ENCODE measurements at places on chromosomes 6 and 20. TPM values are rescaled to one million over a fixed set of nuclear protein-coding genes. Genes with fewer than 3 reads are reported as not detected.

GRCh38 chr6:105263685-105264610, 84.1 kb upstream of the POPDC3 start:
- no peak for DNase-seq

GRCh38 chr20:327186-328026, 2.1 kb downstream of the SOX12 start:
- DNase-seq = peak; percentile 96

- no peak for DNase-seq
These were observed 26.8 kb upstream of the ZNF165 start for GRCh38 chr6:28053584-28053983.

Gene PPP1R3D
- 8.2 TPM for total RNA-seq

GRCh38 chr6:163036160-163036645, 308.4 kb downstream of the PACRG start:
- DNase-seq = no peak

Gene EFCAB8
- 0.32 TPM for total RNA-seq

GRCh38 chr6:75081921-75082320, 123.9 kb downstream of the COL12A1 start:
- DNase-seq = peak; percentile 42

- no peak for DNase-seq
These were observed 194.1 kb downstream of the SYNDIG1 start for GRCh38 chr20:24663496-24663895.

DNA sequence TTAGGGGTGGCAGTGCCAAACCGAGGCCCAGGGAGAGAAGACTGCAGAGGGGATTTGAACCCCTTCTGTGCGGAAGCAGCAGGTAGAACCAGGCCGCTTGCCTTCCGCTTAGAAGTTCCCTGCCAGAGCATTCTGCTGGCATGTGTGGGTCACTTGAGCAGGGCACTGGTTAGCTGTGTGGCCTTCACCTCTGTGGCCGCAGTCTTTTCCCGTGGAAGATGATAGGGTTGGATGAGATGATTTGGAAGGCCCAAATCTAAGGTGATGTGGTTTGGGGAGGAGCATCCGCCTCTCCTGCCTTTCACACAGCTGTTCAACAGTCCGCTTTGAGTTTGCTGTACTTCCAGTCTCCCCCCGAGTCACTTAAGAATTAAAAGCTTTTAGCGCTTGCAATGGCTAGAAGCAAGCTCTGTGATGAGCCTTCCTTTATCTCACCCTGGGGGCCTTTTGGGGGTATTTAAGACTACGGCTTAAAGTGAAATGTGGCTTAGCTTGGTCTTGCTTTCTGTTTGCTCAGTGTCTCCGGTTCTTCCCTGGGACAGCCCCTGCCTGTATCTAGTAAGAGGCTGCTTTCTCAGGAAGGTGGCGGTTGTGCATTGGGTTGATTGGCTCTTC, 743 bp downstream of the CMTR1 start:
- DNase-seq = peak; percentile 48

- DNase-seq = no peak
These were observed 253.0 kb downstream of the QKI start for GRCh38 chr6:163667372-163668060.

Gene PBOV1
- not detected for total RNA-seq

Gene BANF2
- total RNA-seq = not detected

DNA sequence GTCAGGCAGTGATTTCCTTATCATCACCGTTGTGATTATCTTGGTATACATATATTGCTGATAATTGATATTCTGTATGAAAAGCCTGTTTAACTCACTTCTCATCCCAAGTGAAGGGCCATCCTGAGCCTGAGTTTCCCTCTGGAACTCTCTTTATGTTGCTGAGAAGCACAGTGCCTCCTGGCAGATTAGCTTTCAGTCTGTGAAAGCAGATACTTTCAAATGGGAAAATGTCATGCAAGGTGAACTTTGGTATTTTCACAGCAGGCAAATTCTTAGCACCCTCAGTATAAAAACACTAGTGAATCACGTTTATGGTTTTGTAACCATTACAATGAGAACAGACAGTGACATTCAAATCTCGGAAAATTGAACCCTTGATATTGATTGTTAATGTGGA, 151.6 kb downstream of the PRIM2 start:
- peak; percentile 24 for DNase-seq

- DNase-seq = no peak
These were observed 4.5 kb upstream of the TNFAIP3 start for GRCh38 chr6:137862419-137863090.

- DNase-seq = no peak
These were observed 12.1 kb upstream of the DDX27 start for GRCh38 chr20:49207076-49207475.

Gene SIRPB1
- total RNA-seq = not detected

- no peak for DNase-seq
These were observed 49.8 kb downstream of the TSHZ2 start for GRCh38 chr20:53021934-53022333.

Gene LRRC73
- under 0.01 TPM for total RNA-seq

DNA sequence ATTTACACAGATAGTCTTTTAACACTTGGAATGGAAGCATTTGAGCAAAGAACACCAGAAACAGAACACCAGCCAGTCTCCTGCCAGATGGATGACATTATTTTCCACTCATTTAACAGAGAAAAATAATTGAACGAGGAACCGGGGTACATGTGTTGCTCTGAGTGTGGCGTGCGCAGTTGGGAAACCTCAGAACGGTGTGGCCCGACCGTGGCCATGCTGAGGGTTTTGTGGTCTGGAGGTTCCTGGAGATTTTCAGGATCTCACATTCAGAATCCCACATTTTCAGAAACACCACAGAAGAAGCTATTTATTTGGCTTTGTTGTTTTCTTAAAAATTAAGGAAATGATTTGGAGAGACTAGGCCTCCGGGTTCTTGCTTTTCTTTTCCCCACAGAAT, 126.9 kb upstream of the QKI start:
- no peak for DNase-seq

- DNase-seq = no peak
These were observed 62.1 kb upstream of the ADGRB3 start for GRCh38 chr6:68572975-68573374.
